ENCODE measurements at places on chromosomes 2 and 18.

DNA sequence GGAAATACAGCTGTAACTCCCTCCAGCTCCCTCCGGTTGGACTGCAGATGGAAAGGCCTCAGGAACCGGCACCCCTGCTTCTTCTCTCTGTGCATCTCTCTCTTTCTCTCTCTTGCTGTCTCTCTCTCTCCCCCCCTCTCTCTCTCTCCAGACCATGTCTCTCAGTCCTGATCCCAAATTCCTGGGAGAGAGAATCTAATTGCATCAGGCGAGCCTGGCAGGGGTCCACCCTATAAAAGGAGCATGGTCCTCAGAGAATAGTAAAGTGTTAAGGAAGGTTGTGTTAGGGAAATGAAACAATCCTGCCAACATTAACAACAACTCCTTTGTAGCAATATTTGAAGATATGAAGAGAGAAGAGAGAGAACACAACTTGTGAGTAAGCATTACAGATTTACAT is 36.7 kb downstream of the VIT start:
- no peak for DNase-seq

DNA sequence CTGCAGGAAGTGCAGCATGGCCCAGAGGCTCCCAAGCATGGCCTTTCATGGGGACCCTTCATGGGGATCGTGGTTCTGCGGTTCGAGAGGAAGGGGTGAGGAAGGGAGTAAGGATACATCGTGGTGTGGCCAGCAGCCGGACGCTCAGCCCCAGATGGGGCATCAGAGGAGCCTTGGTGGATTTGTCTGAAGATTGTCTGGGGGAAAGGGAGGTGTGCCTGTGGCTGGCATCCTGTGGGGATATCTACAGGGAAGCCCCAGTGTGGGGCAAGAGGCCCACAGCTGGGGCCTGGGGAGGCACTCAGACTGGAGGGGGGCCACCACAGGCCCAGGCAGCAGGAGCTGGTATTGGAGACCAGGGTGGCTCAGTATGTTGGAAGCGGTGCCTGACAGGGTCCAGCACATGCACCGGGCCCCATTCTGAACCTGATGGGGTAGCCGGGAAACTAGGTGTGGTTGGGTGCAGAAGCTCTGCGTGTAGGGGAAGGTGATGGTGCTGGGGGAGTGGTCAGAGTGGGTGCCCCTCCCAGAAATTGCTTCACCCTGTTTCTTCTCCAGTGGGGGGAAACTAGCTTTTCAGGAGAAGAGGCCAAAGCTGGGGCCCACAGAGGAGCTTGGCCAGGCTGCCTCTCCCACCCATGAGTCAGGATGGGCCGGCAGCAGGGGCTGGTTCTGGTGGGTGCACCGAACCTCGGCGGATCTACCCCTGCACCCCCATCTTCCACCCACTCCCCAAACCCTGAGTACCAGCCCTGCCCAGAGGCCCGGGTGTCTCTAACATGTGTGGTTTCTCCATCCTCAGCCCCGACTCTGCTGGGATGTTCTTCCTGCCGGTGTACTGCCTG is 274.4 kb upstream of the HDAC4 start:
- DNase-seq = no peak

DNA sequence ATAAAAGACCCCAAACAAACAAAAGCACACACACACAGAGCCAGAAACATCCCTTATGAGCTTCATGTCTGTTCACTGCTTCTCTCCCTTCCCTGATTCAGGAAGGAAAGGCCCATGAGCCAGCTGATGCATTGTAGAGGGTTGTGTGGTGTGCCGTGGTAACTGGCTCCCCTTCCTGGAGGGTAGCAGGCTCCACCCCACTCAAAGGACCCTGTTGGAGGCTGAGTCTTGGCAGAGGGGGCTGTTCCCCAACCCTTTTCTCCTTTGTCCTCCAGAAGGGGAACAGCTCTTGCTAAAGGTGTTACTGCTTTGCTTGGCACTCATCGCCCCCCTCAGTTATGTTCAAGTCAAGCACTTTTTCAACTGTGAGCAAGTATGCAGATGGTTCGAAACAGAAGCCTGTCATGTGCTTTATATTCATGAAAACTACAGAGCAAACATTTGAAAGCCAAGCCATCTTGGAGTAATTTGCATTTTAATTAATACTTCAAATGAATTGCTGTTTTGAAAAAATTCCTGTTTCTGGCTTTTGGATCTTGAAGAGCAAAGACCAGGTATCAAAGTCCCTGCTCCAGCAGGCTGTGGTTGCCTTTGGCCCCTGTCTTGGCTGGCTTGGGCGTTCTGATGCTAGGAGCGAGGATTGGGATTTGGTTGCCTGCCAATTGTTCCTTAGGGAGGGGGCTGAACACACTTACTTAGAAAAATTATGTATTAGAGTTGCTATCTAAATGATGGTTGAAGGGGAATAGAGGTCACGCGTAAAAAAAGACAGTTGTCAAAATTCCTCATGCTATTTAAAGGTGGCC is 267.8 kb downstream of the TSN start:
- no peak for DNase-seq

DNA sequence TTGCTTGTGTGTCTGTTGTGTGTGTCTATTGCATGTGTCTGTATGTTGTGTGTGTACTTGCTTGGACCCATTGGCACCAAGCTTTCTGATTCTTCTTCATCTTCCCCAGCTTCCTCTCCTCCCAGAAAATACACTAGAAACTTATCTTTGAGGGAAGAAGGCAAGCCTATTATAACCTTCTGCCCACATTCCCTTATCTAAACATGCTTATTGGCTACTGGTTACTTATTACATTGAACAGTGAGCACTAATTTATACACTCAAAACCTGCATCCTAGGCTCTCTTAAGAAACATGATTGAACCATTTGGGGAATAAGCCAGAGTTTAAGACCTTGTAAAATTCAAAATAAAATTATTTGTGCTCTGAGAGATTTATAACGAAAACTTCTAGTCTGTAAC is 26.5 kb downstream of the SLC9A4 start:
- no peak for DNase-seq

DNA sequence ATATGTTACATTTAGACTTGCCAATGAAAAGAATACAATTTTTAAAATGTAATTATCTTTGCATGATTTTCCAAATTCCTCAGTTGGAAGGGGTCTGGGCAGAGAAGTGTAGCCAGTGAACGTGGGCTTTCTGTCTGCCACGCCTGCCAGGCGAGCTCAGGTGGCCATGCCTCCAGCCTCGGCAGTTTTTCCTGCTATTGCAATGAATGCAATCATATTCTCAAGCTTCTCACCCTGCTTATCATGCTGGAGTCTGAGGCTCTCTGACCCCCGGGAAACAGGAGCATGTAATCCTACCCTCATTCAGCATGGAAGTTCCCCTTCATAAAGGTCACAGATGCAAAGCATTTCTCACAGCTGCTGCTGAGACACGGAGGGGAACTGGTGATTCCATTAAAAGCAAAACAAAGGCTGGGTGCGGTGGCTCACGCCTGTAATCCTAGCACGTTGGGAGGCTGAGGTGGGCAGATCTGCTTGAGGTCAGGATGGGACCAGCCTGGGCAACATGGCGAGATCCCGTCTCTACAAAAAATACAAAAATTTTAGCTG is 154.8 kb downstream of the MBP start:
- no peak for DNase-seq

GRCh38 chr18:57640236-57640635 is 18.6 kb upstream of the NARS1 start:
- DNase-seq = peak; percentile 64

DNA sequence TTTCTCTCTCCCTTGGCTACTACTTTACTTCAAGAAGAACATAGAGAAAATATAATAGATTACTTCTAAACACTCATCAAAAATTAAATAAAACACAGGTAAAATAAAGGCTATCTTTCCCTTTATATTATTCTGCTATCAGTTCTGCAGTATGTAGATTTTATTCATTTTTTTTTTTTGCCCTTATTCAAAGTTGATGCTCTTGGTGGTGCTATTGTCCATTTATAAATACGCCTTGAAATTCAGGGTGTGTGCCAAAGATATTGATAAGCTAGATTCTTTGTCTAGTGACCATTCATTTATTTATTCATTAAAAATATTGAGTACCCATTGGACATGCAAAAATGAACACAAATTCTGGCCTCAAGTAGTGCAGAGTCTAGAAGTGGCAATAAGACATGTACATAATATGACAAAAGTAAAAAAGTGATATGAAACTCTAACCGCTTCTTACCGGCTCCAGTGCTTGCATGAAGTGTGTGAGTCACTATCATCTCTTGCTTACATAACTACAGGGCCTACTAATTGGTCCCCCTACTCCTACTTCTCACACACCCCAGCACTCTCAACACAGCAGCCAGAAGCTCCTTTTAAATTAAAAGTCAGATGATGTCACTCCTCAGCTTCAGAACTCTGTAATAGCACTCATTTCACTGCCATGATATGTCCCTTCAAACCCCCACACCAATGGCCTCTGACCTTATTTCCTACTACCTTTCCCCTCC is 208.3 kb upstream of the FANCL start:
- DNase-seq = no peak

GRCh38 chr2:158194229-158194628 is 92.6 kb downstream of the UPP2 start:
- no peak for DNase-seq

DNA sequence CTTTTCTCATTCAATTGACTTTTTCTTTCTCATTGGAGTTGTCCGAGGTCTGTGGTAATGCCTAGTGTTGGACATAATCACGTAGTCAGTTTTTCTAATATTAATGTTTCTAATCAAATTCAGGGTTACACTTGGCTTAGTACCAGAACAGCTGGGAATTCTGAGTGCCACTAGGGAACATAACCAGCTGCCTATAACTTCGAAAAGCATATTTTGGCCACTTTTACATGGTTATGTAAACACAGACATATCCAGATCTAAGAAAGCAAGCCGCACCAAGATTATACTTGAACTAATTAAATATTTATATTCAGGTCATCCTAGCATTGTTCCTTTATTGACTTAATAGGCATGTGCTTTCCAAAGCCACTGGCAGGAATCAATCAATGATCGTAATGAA is 91.1 kb upstream of the ARHGAP28 start:
- DNase-seq = no peak

DNA sequence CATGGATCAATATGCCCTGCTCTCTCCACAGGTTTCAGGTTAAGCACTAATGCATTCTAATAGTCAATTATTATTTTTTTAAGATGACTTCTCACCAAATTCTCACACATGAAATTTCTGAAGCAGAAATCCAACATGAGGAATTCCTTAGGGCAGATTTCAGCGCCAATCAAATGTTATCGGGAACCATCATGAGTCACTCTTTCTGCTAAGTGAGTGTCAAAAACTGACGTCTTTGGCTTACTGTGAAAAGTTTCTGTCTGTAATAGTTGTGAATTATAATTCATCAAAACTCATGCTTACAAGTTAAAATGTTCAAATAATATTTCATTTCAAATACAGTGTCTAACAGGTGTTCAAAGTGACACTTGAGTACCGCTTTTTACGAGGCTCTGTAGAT is 1038.6 kb downstream of the SOCS6 start:
- DNase-seq = no peak

DNA sequence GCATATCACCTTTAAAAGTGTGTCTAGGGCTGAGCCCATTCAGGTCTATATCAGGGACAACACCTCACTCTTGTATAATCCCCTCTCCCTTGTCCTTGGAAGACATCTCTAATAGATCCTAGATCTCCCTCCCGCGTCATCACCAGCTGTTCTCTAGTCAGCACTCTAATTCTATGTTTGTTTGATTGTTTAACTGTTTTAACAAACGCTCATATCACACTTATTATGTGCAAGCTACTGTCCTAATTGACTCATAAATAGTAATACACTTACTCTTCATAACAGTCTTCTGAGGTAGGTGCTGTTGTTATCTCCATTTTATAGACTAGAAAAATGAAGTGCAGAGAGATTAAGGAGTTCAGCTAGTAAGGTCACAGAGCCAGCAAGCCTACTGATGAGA is 1.6 kb upstream of the ERMN start:
- no peak for DNase-seq

- DNase-seq = no peak
Measured at GRCh38 chr2:233342301-233342700, 12.0 kb upstream of the DGKD start.

All from iris pigment epithelial cell (primary cell).